ENCODE measurements at places on chromosomes 1 and 21. TPM values are rescaled to one million over a fixed set of nuclear protein-coding genes. Genes with fewer than 3 reads are reported as not detected.

OR6P1 gene
- not detected for total RNA-seq

SLAMF8 gene
- not detected for total RNA-seq

PGLYRP4 gene
- not detected for total RNA-seq

RAP1GAP gene
- 0.56 TPM for total RNA-seq

RHOU gene
- 1.1 TPM for total RNA-seq

TRIM46 gene
- total RNA-seq = 1.5 TPM

KPRP gene
- not detected for total RNA-seq

SPATA45 gene
- 1.1 TPM for total RNA-seq

DAB1 gene
- total RNA-seq = not detected

INTS7 gene
- total RNA-seq = 9.3 TPM

RHBG gene
- not detected for total RNA-seq

RHD gene
- total RNA-seq = under 0.01 TPM

All from regular cardiac myocyte (primary cell).